ENCODE measurements at places on chromosomes 3 and 15.

DNA sequence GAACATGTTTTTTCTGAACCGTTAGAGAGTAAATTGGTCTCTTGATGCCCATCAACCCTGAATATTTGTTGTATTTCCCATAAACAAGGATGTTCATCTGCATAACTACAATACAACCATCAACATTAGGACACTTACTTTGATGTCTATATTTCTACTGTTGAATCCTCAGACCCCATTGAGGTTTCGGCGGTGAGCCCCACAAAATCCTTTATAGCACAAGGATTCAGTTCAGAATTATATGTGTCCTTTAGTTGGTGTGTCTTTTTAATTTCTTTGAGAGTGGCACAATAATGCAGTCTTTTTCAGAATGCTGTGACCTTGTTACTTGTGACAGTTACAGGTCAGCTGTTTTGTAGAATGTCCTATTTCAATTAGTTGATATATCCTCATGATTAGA lies 158.0 kb downstream of the FNDC3B start:
- DNase-seq: no peak

- DNase-seq: no peak
Measured at GRCh38 chr3:191220908-191221307, 21.9 kb downstream of the OSTN start.

GRCh38 chr3:103899328-103899727 lies 1464.5 kb downstream of the ZPLD1 start:
- DNase-seq: no peak

- no peak for DNase-seq
Measured at GRCh38 chr3:160869825-160870224, 113.8 kb downstream of the PPM1L start.

DNA sequence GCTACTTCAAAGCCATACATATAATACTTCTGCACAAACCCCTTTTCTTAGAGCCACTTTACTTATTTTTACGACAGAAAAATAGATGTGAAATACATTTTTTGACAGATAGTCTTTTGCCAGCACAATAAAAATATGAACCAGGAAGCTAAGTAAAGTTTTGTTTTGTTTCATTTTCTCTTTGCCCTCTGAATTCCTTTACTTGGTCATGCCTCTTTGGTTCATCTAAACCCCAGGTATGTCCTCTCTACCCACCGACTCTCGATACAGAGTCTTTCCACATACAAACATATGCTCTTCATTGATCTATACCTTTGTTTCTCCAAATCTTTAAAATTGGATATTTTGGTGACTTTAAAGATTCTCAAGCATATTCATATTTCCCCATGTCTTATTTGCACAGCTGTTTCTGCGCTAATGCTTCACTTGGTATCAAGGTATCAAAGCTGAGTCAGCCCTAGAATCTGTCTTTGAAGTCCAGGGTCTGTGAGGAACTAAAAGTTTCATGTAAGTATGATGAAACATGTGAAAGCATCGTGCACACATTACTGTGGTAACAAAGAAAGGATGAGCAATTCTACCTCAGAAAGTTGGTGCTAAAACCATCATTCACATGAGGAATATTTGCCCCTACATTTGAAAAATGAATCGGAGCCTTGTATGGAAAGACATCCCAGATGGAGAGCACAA lies 845.4 kb downstream of the NAALADL2 start:
- no peak for DNase-seq

DNA sequence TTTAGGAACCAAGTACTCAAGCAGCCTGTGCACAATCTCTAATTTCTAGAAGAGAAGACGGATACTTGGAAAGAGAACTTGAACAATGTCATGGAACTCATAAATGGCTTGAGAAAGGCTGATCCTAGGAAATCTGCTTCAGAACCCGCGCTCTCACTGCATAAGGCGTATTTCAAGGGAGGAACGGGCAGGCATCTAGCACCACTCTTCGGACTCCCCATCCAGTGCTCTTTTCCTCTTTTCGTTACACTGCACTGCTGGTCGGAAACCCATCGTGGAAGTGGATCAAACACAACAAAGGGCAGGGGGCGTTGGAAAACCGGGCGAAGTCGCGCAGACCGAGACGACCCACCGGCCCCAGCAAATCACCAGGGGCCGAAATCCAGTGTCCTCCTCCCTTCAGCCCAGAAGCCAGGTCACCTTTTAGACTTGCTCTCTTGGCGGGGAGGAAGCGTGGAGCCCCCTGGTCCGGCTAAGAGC lies 539 bp upstream of the TLNRD1 start:
- DNase-seq: no peak

DNA sequence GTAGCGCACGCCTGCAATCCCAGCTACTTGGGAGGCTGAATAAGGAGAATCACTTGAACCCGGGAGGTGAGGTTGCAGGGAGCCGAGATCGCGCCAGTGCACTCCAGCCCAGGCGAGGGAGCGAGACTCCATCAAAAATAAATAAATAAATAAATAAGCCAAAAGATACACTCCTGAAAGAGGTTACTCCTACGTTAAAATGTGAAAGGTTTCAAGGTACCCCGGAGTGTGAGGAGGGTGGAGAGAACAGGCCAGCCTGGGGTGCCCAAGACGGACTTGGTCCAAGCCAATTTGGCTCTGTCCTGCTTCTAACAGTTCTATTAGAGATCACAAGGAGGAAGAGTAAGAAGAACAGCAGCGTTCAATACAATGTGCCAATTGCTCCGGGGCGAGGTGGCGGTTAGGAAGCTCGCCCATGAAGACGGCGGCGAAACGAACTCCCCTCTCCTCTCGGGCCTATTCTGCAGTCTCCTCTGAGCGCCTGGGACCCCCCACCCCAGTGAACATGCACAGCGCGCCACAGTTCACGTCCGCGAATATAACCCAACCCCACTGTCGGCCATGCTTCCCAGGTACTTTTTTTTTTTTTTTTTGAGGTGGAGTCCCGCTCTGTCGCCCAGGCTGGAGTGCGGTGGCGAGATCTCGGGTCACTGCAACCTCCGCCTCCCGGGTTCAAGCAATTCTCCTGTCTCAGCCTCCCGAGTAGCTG lies 942 bp downstream of the ELP6 start:
- no peak for DNase-seq

- DNase-seq: no peak
Measured at GRCh38 chr3:167978486-167978885, 117.2 kb downstream of the GOLIM4 start.

DNA sequence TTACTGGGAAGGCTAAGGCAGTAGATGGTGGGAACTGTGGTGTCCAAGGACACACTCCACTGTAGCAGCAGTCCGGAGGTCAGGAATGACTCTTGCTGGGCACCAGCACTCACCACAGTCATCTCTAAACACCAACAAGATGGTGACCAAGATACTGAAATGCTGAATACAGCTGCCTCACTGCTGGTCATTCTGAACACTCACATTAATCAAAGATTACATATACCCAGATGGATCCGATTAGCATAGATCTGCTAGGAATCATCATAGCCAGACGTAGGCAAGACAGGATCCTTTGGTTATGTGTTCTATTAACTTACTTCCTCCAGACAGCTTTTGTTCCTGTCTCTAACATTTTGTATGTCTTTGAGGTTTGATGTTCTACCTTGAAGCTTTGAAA lies 134.9 kb upstream of the BFSP2 start:
- DNase-seq: no peak

DNA sequence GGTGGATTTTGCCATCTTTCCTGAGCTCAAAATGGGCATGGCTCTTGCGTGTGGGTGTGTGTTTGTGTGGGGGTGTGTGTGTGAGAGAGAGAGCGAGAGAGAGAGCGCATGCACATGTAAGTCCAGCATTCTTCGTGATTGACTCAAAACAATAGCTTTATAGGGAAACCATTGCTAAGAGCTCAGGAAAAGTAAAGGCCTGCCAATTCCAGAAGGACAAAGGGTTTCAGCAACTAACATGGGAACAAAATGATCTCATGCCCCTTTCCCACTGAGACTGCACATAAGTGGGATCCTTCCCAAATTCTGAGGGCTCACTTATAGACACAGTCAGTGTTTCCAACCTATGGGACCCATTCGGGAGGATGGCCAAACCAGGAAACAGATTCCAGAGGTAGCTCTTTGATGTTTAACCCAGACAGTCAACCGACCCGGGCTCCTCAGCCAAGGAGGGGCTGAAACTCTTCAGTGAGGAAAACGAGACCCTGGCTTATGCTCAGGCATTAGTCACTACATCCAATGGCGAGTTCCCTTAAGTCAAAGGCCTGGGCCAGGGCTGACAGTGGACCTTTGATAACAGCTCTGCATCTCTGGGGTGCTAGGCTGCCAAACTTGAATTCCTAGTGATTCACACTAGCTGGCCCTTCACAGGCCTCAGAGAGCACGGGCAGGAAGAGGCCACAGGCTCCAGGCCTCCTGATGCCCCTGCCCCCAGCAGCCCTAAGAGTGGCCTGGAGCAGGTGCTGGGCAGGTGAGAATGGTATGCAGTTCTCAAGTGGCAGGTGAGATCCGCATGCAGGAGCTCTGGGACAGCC lies 305.0 kb upstream of the C2CD4B start:
- peak; percentile 64 for DNase-seq

DNA sequence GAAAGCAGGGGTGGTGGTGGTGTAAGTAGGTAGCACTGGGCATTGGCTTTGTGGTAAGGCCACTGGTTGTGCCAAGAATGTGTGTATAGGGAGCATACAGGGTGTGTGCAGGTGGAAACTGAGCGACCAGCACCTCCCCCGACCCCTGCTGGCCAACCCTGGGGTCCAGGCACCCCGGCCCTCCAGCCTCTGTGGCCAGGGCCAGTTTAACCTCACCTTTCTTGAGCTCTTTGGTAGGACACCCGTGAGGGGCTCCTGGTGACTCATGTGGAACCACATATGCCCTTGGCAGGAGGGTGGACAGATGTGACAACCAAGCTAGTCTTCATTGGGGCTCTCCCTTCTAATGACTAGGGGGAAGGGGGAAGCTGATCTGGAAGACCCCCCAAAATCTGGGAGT lies 19.5 kb downstream of the SHF start:
- DNase-seq: no peak

GRCh38 chr15:37223089-37223488 lies 122.7 kb upstream of the MEIS2 start:
- no peak for DNase-seq

- no peak for DNase-seq
Measured at GRCh38 chr3:190361791-190362190, 26.2 kb upstream of the CLDN16 start.

DNA sequence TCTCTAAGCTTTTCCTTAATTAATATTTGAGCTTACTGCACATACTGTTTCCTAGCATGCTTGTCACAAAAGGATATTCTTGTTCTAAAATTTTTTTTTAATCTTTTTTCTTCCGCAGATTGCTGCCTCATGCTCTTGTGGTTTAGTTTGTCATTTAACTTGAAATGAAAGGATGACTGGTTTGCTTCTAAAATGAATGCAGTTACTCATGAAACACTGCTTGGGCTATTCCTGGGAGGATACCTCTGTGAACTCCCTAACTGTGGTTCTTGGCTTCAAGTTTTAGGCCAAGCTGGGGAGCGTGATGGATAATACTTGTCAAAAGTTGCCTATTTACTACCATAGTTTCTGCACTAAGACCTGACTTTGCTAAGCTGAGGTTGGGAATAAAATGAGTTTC lies 64.0 kb downstream of the USP13 start:
- peak; percentile 74 for DNase-seq

- DNase-seq: no peak
Measured at GRCh38 chr15:97858296-97858695, 102.2 kb upstream of the ARRDC4 start.

GRCh38 chr3:187296911-187297310 lies 5.4 kb upstream of the MASP1 start:
- no peak for DNase-seq

DNA sequence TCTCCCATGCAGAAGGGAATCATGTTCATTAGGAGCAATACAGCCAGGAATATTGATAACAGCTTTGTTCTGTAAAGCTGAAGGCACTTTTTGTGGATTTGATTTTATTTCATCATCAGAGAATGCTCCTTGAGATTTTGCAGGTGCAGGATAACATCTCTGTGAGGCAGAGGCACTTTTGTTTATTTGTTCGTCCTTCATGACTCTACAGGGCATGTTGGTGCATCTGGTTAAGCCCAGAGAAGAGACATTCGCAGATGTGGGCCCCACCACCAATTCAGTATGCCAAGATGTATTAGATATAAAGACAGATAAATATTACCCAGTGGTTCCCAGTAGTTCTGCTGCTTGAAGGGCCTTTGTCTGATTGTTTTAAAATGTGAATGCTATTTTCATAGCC lies 368.1 kb upstream of the SEMA6D start:
- DNase-seq: no peak

DNA sequence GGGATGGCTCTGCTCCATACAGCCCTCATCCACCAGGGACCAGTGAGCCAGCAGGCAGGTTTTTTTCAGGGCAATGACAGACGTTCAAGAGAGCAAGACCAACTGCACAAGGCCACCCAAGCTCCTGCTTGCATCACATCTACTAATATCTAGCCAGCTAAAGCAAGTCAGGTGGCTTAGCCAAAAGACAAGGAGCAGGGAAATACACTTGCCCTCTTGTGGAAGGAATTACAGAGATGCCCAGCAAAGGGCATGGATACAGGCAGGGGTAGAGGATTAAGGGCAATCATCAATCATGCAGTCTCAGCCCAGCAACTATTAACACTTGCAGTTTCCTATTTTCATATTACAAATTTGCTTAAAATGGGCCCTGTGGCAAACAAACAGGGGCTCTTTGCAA lies 81.5 kb upstream of the NTRK3 start:
- DNase-seq: no peak

DNA sequence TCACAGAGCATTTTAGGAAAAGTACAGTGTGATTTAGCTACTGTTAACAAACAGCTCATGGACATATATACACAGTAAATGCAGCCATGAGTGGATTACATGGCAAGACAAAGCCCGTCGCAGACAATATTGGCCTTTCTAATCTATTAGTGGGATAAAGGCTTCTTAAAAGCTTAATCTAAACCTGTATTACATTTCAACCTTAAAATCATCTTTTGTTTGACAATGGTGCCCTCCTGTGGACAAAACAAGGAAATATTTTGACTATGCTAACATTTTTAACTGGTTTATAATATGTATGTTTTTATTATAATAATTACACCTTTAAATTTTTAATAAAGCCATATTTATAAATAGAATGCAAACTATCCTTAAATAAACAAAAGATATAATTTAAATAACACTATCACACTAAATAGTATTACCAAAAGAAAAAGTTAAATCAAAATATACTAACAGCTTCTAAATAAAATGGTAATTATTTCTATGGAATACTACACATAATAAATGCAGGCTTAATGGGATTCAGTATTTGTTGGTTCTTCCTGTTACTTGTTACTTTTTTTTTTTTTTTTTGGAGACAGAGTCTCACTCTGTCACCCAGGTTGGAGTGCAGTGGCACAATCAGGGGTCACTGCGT lies 38.6 kb downstream of the TAFA4 start:
- no peak for DNase-seq

GRCh38 chr15:91694131-91694830 lies 159.2 kb upstream of the SLCO3A1 start:
- no peak for DNase-seq

- DNase-seq: no peak
Measured at GRCh38 chr3:112779558-112780480, 66.8 kb downstream of the CD200R1L start.

Data from AG04449 (cell line).